H7 (cell line): ENCODE measurements at places on chromosomes 2 and 18.

- DNase-seq = no peak
These were observed 11.9 kb upstream of the TET3 start for GRCh38 chr2:73972846-73973245.

- no peak for DNase-seq
These were observed 697.1 kb downstream of the BCL11A start for GRCh38 chr2:59856391-59856790.

GRCh38 chr18:79952996-79953559 is 1.6 kb upstream of the SLC66A2 start:
- DNase-seq = peak; percentile 84

DNA sequence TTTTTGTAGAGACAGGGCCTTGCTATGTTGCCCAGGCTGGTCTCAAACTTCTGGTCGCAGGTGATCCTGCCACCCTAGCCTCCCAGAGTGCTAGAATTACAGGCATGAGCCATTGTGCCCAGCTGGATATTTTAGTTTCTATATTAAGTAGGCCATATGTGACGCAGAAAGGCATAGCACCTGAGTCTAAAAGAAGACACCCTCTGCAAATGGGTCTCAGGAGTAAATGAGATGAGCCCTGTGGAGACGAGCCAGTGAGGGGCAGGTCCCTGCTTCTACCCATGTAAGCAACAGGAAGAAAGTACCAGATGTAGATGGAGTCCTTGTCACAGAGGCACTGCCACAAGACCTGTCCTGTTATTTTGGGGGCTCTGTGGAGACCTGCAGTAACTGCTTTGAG is 322.4 kb downstream of the PTPRM start:
- DNase-seq = no peak

- DNase-seq = no peak
These were observed 363.3 kb downstream of the MBD2 start for GRCh38 chr18:53861185-53861584.

DNA sequence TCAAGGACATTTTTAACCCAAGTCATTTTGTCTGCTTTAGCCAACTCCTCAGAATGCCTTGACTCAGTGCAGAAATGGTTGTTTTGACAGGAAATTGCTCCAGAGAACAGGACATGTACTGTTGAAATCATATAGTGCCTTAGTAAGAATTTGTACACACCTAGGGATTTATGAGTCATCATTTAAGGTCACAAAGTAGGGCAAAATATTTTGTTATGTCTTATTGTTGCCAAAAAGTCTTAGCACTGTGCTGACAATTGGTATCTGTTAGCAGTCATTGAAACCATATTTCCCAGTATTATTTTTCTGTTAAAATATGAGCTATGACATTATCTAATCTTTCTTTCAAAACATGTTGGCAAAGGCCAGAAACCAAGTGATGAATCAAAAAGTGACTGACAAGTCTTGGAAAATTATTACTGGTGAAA is 104.5 kb downstream of the OSBPL6 start:
- DNase-seq = no peak

GRCh38 chr18:79787865-79788733 is 9.6 kb upstream of the KCNG2 start:
- DNase-seq = peak; percentile 92

- no peak for DNase-seq
These were observed 125.8 kb downstream of the C1D start for GRCh38 chr2:67936969-67937368.

DNA sequence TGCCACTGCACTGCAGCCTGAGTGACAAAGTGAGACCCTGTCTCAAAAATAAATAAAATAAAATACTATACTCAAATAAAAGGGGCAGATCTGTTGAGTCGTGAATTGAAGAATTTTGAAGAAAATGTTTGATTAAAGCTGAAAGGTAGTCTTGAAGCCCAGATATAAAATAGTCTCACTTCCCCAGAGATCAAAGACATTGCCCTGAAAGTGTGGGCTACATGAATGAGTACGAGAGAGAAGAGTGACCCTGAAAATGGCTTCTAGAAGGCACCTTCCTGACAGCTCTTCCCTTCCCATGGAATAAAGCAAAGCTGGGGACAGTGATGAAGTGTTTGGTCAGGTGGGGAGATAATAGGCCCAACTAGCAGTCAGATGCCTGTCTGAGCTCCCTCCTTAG is 13.8 kb upstream of the FZD5 start:
- no peak for DNase-seq

- peak; percentile 78 for DNase-seq
These were observed 78.8 kb downstream of the HNRNPLL start for GRCh38 chr2:38523728-38524437.

DNA sequence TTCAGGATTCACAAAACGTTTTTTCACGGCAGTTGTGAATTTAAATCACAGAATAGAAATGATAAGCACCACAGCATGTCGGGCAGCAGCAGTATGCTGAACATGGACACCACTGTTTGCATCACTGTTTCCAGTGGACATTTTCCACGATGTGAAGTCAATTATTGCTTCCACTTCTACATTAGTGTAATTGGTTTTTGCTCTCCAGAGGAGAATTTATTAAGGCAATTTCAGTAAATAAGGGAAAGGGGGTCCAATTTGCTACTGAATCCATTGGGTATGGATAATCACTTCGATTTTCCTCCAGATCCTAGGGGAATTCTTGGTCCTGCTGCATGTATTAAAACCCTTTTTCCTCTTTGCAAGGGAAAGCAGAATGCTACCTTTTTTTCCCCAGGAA is 30.2 kb upstream of the VWC2L start:
- DNase-seq = no peak

DNA sequence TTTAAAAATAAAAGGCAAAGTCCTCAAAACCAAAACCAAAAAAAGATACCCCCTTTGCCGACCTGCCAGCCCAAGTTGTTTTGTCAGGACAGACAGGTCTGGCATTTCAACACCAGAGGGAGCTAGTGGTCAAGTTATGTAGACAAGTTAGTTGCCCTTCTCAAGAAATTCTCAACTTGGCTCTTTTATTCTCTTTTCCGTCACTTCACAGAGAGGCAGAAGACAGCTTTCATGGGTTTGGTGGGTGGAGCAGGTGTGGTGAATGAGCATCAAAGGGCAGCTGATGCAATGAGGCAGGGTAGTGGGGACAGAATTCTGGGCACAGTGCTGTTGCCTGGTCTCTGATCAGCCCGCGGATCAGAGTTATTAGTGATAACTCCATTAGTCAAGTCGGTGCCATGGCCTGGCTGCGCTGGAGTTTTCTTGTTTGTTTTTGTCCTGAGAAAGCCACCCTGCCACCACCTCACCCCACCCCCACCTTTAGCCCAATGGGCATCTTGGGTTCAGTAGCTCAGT is 303.7 kb upstream of the EPAS1 start:
- peak; percentile 65 for DNase-seq

DNA sequence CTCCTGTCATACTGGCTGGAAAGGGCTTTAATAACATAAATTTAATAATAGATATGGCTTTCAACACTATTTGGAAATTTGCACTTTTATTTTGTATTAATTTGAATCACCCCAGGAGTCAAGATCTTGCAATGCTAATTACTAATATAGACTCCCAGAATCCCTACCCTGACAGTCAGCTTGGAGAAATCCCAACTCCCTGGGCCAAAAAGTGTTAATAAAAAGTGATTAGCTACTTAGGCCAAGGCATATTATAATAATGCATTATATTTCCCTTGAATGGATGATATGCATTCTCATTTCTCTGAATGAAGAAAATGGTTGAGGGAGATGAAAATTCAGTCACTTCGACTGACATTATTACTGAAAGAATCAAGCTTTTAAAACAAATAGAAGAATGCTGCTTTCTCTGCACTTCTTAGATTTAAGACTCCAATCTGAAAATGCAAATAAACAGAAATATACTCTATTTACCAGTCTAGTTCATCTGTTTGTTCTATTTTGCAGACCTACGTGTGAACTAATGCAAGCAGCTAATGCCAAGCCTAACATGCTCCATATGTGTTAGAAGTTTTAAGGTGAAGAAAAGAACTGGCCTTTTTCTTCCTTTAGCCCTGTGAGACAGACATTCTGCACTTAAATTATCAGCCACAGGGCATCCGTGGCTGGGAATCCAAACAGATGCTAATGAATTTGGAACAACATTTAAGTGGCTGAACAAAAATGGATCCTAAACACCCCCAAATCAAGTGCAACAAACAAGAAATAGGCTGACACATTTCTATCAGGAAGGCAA is 33.9 kb upstream of the INSIG2 start:
- no peak for DNase-seq

DNA sequence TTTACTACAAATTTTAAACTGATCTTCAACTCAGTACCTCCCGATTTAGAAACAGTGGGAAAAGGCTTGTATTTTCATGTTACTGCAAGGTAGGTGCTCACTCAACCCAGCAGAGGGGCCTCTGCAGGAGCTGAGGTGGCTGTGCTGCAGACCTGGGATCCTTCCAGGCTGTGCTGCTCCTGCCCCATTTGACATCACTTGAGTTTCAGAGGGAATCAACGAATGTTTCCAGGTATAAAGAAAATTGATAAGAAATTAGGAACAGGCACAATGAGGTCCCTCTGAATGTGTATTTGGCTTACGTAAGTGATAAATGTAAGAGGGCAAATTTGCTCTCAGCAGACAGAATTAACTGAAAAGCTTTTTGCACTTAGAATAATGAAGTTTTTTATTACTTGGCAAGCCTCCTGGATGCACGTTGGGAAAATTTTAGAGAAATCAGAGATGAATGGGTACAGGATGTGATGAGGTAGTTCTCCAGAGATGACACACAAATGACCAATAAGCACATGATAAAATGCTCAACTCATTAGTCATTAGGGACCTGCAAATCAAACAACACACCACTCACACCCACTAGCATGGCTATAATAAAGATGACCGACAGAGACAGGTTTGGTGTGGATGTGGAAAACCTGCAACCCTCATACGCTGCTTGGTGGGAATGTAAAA is 114.0 kb downstream of the NOL10 start:
- DNase-seq = no peak

DNA sequence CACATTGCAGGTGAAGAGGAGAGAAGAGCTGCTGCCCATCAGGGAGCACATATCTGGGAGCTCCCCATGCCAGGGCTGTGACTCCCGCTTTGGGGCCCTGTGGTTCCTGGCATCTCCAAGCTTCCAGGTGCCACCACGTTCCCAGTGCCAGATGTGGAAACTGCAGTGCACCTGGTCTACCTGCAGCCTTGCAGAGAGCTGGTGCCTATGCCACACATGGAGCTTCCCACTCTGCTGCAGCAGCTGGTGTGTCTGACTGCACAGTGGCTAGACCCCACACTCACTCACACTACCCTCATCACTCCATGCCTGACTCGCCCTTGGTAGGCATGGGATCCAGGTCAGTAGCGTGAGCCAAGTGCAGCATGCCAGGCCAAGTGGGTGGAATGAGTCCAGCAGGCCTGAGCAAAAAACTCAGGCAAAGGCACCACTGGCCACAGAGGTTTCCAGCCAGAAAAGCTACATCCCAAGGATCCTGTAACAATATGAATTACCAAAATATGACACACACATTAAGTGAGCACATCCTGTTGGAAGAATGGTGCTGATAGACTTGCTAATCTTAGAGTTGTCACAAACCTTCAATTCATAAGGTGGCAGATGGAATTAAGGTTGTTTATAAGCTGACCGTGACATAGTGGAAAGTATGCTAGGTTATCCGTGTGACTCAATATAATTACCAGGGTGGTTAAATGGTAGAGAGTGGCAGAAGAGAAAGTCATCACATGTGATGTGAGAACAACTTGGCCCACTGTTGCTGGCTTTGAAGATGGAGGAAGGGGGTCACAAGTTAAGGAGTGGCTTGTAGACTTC is 150.9 kb downstream of the EHBP1 start:
- DNase-seq = no peak

DNA sequence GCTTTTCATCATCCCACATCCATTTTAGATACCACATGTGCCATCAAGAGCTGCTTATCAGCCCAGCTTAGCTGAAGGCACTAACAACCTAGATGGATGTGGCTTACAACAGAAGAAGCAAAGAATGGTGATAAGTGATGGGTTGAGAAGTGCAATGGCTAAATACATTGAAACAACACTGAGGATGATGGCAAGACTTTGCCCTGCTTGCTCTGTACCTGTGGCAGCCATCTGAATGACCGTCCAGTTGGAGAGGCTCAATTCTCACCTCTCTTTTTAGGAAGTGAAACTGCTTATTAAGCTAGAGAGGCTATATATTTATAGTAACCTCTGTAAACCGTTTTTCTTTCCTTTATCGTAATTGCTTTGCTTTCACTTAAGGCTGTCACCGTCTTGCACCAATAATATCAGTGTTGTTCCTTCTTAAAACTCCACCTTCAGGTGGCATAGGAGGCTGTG is 5.7 kb downstream of the GPATCH11 start:
- no peak for DNase-seq

GRCh38 chr2:211114826-211115455 is 558.5 kb downstream of the CPS1 start:
- DNase-seq = no peak

GRCh38 chr2:145728511-145728910 is 1208.6 kb upstream of the ZEB2 start:
- no peak for DNase-seq

DNA sequence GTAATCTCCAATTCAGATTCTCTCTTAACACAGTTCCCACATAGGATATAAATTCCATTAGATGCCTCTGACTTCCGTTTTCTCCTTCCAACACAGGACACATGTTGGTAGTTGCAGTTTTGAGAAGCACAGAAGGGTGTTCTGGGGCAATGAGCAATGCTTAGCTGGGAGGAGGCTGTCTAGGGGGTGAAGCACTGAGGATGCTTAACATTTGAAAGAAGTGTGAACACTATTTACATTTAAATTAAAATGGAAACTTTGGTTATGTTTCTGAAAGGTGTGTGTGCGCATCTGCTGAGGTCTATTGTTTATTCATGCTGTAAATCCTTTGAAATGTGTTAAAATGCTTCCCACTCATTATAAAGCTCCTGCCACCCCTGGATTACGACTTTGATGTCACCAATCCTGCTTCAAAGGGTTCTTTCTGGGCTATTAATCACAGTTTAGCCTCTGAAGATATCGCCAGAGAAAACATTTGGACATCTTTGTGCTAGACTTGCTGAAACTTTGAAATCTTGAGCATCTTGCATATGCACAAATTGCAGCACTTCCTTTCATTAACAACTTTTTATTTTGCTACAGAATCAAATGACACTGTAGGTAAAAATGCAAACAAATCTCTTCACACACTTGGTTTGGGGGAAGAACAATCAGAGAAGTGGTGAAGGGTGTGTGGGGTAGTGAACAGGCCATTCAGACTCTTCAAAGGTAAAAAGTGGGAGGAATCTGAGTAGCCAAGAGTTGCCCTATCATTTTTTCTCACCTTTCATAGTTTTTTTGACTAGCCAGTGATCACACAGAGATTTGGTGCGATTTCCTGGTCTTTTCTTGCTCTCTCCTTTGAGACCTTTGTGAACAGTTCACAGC is 258.4 kb downstream of the MYO3B start:
- DNase-seq = peak; percentile 47

GRCh38 chr2:14967729-14968128 is 335.2 kb downstream of the LRATD1 start:
- no peak for DNase-seq

- no peak for DNase-seq
These were observed 325.9 kb upstream of the NT5C1B start for GRCh38 chr2:18915227-18915626.

GRCh38 chr2:40466332-40466906 is 14.5 kb upstream of the SLC8A1 start:
- DNase-seq = no peak

GRCh38 chr2:164785457-164785856 is 56.2 kb downstream of the COBLL1 start:
- no peak for DNase-seq
